ENCODE measurements at places on chromosomes 12 and 14.

- DNase-seq = no peak
These were observed 92.8 kb upstream of the TMTC2 start for GRCh38 chr12:82593901-82594396.

DNA sequence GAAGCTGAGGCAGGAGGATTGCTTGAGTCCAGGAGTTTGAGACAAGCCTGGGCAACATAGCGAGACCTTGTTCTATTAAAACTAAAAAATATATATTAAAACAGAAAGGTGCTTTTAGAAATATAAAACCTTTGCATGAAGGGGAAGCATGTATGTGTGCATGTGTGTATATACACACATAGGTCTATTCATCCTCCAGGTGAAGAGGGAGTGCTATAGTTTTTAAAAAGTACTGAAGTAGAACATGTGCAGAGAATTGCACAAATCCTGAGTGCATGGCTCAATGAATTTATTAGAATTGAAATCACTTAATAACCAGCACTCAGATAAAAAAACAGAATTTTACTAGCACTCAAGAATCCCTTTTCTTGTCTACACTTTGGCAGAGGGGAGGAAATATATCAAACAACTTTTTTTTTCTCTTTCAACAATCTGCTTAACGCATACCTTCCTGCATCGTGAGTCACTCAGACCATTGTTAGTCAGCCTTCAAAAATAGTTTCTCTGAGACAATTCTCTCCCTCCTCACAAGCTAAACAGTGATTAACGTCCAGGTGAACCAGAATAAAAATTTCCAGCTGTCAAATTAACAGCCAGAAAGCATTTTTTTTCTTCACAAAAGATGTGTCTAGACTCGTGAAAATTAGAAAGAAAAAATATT lies 17.7 kb upstream of the NEDD1 start:
- DNase-seq = no peak

DNA sequence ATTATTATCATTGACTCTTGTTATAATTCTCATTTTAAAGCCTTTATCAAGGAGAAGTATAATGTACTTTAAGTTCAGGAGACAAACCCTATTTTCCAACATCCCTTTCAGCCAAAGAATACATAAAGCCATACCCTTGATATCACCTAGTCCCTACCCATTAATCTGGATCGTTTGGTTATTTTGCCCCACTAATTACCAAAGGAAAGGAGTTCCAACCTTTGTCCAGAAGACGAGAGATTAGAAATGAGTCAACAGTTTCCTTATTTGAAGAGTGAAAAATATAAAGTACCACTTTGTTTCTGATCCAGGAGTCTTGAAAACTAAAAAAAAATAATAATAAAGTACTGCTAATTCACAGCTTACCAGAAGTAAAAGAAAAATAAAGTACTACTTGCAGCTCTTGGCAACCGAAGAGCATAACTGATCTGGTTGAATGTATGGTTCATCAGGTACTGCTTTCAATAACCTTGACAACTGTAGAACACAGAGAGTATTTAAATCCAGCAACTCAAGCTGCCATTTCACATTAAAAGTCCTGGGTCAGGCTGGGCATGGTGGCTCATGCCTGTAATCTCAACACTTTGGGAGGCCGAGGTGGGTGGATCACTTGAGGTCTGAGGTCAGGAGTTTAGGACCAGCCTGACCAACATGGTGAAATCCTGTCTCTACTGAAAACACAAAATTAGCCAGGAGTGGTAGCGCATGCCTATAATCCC lies 33.7 kb downstream of the LIMA1 start:
- no peak for DNase-seq

DNA sequence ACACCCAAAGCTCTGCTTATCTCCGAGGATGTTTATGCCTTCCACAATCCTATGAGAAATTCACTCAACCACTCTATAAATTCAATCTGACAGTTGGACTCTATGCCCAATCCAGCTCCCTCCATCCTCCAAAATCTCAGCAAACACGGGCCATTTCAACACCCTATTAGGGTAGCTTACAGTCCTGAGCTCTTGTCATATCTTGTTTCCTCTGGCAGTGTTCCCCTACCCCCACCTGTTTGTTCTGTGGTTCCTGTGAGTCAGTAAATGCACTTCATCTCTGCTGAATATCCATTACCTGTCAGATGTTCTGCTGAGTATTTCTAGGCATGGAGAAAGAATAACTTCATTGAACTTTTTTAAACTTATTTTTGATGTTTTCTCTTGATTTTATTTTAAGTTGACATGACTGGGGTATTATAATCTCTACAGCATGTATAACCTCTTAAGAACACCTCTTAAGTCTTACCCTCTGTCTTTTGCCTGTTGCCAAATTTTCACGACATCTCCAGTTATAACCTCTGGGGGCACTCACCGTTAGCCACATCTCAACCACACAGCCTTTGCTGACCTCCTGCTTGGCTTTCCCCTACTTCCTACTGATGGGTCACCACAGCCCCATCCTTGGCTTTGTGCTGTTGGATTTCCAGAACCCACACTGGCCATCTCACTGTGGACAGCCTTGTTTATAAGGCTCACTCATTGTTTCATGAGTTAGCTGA lies 317.0 kb upstream of the TMPO start:
- DNase-seq = no peak
